ENCODE measurements at places on chromosomes 6 and 20.

GRCh38 chr6:70474751-70475150 lies 61.4 kb downstream of the FAM135A start:
- no peak for DNase-seq

- no peak for DNase-seq
These were observed 32.8 kb upstream of the SMIM8 start for GRCh38 chr6:87289571-87289970.

DNA sequence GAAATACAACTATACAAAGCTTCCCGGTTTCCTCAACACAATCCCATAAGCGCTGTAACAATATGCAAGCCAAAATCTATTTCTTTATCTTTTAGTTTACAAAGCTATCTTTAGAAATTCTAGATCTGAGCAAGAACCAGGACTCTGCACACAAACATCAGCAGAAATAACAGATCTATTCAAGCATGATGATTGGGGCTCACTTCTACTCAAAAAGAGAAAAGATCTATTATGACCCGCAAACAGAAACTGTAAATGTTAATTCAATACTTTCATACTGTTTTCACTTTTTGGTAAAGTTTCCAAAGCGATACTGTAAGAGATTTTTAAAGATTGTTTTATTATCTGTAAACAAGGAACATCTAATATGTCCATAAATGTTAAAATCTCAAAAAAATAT lies 86.6 kb downstream of the SESN1 start:
- DNase-seq, result peak; percentile 44

DNA sequence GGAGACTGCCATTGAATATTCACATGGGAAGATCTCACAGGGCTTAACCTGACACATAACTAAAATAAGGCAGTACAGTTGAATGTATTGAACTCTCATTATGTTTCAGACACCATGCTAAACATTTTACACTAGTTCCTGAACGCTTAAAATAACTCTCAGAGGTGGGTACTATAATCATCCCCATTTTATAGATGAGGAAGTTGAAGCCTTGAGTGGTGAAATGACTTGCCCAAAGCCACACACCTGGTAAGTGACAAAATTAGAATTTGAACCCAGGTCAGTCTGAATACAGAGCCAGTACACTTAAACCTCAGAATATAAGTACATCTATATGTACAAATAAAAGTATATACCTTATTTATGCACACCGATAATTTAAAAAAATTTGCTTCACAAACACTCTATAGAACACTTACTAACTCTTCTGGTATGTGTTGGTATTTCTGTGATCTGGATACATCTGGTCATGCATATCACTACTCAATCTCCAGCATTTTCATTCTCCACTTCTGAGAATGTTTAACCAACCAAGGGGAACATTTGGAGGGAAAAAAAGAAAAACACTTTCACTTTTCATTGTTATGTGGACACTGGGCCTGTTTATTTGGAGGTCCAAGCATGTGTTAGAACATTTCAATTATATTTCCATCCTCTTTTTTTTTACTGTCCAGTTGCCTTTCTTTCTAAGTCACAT lies 4.6 kb upstream of the BICRAL start:
- peak; percentile 95 for DNase-seq

DNA sequence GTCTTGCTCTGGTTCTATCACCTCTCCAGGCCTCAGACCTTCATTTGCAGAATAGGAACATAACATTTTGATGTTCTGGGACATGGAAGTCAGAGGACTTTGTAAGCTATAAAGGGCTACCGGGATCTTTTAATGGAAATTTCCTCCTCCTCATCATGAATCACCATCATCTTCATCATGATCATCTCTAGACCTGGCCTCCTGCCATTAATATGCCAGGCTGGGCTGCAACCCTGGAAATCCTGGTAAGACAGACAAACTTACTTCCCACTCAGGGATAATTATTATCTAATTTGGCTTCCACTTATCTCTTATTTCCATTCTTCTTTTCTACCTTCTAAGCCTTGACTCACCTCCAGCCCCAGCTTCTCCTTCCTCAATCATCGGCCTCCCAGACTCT lies 41.0 kb upstream of the MRPS18A start:
- no peak for DNase-seq

- no peak for DNase-seq
These were observed 89.9 kb downstream of the SEL1L2 start for GRCh38 chr20:13900496-13900895.

DNA sequence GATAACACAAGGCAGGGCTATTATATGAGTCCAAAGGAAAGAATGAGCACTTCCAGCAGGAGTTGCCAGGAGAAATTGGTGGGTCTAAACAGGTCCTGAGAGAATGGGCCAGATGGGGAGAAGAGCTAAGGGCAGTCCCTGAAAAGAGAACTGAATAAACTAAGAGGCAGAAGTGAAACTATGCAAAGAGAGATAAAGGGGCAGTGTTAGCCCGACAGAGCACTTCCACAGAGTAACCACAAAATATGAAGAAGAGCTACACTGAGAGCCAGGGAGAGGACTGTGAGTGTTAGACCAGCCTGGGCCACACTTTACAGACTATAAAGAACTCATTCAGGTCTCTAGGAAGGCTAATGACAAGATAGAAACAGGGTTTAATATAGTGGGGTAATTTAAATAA lies 43.8 kb downstream of the RALGAPA2 start:
- DNase-seq, result peak; percentile 86

DNA sequence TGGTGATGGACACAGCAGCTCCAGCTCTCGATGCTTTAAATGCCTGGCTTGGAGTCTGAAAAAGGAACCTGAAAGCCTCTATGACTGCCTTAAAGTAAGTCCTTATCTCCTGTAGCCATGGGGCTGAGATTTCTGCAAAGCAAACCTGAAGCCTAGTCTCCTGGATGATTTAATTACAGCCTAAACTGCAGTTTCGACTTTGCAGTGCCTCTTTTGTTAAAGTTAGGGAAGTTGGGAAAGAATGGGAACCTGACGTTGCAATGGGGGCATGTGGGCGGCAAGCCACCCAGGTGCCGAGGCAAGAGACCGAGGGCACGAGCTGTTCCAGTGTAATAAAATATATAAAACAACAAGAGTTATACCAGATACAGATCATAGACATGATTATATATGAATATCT lies 11.7 kb upstream of the TCFL5 start:
- DNase-seq, result peak; percentile 38

DNA sequence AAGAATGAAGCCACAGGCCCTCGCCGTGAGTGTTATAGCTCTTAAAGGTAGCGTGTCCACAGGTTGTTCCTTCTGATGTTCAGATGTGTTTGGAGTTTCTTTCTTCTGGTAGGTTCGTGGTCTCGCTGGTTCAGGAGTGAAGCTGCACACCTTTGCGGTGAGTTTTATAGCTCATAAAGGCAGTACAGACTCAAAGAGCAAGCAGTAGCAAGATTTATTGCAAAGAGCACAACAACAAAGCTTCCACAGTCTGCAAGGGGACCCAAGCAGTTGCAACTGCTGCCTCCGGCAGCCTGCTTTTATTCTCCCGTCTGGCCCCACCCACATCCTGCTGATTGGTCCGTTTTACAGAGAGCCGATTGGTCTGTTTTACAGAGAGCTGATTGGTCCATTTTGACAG lies 5.2 kb downstream of the HIVEP1 start:
- no peak for DNase-seq

GRCh38 chr20:25283221-25283951 lies 35.5 kb downstream of the PYGB start:
- no peak for DNase-seq

DNA sequence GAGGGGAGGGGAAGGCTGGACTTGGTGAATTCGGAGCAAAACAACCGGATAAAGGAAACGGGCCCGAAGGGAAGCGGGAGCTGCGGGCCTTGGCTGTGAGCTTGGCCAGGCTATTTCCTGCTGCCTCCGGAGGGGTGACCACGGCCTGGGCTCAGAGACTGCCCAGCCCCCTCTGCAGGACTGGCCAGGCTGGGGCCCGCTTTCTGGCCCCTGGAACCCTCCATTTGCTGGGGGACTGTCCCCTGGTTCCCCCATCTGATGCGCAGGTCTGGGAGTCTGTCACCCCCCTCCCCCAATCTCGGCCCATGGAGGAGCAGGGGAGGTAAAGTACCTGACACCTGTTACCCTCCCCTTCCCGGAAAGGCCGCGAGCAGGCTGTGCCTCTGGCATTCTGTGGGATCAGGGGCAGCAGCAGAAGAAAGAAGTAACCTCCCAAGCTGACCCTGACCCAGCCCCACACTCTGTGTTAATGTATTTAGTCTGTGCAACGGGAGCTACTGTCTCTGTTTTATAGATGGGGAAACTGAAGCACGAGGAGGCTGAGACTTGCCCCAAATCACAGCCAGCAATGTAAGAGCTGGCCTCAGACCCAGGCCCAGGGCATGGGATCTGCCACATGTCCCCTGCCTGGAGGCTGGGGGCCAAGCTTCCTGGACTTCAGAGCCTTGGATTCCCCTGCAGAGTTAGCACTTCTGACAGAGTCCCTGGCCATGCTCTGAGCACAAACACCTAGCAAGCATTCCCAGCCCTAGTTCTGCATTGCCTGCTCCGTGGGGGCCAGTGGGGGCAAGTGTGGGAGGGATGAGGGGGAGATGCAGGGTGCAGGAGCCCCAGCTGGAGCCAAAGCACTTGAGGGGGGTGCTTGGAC lies 3.5 kb downstream of the C20orf204 start:
- DNase-seq, result no peak

GRCh38 chr6:108312605-108313004 lies 17.8 kb downstream of the AFG1L start:
- no peak for DNase-seq

GRCh38 chr20:32831982-32832381 lies 12.2 kb downstream of the MAPRE1 start:
- DNase-seq, result no peak

DNA sequence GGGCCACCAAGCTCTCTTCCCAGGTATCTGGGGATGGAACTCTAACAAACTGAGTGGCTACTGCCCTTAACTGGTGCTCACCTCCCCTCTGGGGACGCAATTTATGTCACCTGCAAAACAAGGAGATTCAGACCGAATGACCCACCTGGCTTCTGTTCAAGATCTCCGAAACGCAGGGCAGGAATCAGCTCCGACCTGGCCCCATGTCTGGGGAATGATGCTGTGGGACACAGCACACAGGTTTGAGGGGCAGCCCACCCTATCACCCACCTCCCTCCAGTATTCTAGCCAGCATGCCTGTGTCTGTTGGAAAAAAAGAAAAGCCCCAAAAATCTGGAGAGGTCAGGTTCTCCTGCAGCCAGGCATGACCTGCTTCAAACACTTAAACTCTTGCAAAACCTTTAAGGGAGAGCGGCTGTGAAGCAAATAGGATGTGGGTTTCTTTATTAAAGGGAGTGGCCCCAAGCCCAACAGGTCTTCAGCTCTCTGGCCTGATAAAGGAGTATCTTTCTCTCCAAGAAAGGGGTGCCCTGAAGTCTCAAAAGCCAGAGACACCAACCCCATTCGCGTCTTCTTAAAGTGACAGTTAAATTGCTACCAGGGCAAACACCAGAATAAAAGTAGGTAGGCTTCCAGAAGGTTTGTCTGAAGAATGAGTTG lies 6.4 kb downstream of the PREX1 start:
- DNase-seq, result peak; percentile 28

GRCh38 chr20:24577271-24577909 lies 108.0 kb downstream of the SYNDIG1 start:
- no peak for DNase-seq

- DNase-seq, result no peak
These were observed 98.7 kb upstream of the SGK1 start for GRCh38 chr6:134416418-134417154.

- no peak for DNase-seq
These were observed 17.6 kb downstream of the TCF15 start for GRCh38 chr20:592506-592905.

- DNase-seq, result no peak
These were observed 450.0 kb downstream of the TFAP2B start for GRCh38 chr6:51268666-51269065.

- DNase-seq, result peak; percentile 41
These were observed 219.3 kb upstream of the HSF2 start for GRCh38 chr6:122180132-122180531.

DNA sequence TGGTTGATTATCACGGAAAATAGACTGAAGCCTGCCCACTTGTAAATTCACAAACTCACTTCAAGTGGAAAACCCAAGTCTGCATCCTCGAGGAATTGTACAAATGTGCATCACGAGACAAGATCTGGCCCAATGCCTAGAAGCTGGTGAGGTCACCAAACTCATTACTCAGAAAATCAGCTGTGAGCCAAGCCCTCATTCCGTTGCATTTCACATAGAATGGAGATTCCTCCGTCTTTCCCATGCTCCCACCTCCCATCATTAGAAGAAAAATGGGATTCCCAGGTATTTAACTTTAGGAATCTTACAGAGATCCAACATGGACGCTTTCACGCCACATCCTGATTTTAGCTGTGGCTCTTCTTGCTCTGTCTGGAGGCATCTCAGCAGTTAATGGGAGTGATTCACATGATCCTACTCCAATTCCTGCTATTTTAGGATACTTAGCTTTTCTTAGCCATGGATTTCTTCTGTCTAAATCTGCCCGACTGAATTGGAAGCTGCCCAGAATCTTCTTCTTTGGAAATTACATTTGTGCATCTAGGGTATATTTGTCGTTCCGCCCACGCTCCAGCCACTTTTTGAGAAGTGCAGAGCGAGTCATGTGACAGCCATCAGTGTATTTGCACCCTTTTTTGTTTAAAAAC lies 68.7 kb upstream of the STMND1 start:
- no peak for DNase-seq

GRCh38 chr6:17712576-17712975 lies 5.9 kb upstream of the NUP153 start:
- DNase-seq, result no peak

GRCh38 chr6:11556309-11556708 lies 18.8 kb downstream of the TMEM170B start:
- DNase-seq, result no peak

DNA sequence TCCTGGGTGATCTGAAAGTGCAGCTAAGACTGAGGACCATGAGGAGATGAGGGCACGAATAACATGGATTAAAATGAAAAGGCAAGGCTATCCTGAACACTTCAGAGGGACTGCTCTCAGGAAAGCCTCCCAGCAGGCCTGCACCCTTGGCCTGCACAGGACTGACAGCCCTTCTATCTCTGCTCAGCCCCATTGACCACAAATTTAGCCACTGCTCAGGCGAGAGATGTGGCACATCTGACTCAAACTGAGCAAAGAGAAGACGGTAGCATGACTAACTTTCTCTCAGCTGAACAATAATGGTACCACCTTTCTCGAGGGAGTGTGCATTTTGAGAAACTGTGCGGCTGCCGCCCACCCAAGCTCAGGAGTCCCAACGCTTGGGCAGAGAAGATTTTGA lies 257.5 kb downstream of the ADGB start:
- no peak for DNase-seq

GRCh38 chr20:23995905-23996666 lies 7.5 kb upstream of the GGTLC1 start:
- DNase-seq, result peak; percentile 65

GRCh38 chr6:26017632-26017966 lies 55.0 kb downstream of the TRIM38 start:
- DNase-seq, result no peak
